ENCODE measurements at places on chromosomes 3 and 15.

DNA sequence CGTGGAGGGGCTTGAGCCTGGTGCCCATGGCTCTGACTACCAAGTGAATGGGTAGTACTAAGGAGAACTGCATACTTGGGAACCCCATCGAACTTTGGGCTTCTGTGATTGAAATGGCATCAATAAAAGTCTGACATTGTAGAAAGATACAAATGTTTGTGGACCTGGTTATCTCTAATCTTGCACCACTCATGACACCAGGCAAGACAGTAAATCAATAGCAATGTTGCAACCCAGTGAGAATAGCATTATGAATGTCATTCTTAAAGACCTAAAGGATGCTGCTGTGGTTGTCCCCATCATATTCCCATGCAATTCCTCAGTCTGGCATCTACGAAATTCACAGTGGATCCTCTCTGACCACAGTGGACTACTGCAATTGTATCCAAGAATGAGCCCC is 233.6 kb upstream of the LYSMD4 start:
- DNase-seq = no peak

DNA sequence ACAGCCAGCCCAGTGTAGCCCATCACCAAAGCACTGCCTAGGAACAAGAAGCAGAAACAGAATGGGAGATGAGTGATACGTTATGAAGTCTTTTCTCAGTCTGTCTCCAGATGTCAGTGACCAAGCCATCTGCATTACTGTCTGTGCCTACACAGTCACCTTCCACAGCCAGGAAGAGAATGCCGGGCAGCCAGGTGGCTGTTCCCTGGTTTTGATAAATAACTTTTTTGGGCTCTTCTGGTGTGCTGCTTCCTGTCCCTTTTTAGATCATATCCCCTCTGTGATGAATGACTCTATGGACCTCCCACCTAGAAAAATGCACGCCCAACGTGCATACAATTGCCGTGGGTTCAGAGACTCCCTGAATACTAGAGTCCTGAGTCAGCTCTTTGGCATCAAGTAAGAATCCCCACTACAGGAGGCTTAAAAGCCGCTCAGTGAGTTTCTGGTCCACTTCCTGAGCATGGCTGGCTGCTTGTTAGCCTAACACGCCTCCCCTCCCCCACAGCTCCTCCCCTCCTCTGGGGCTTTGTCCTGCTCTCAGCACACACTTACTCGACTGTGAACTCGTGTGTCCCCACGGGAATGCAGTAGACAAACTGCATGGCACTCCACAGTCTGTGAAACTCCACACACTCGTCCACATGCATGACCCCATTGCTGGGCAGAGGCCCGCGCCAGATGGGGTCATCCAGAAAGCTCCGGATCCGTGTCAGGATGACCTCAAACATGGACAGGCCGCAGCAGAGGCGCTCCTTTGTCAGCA is 34.7 kb downstream of the NIPA2 start:
- DNase-seq = peak; percentile 53

DNA sequence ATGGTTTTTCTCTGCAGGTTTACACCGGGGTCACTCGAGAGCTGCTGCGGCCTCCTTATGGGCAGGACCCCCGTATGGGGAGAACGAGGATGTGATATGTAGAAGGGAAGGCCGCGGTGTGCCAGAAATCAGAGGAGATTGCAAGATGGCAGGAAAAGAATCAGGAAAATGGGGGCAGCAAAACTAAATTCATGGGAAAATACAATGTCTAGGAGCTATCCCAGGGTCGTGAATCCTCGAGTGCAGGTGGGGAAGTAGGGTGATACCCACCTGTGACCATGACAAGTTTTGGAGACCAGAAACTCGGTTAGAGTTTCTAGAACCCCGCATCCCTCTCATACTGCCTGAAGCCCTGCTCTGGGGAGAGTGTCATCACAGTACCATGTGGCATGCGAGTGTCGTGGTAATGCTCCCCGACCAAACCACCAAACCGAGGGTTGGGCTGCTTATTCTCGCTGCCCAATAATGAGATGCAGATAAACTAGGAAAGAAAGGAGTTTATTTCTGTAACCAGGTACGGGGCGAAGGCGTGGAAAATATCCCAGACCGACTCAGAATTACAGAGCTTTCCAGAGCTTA is 781 bp downstream of the TRNT1 start:
- DNase-seq = peak; percentile 34

DNA sequence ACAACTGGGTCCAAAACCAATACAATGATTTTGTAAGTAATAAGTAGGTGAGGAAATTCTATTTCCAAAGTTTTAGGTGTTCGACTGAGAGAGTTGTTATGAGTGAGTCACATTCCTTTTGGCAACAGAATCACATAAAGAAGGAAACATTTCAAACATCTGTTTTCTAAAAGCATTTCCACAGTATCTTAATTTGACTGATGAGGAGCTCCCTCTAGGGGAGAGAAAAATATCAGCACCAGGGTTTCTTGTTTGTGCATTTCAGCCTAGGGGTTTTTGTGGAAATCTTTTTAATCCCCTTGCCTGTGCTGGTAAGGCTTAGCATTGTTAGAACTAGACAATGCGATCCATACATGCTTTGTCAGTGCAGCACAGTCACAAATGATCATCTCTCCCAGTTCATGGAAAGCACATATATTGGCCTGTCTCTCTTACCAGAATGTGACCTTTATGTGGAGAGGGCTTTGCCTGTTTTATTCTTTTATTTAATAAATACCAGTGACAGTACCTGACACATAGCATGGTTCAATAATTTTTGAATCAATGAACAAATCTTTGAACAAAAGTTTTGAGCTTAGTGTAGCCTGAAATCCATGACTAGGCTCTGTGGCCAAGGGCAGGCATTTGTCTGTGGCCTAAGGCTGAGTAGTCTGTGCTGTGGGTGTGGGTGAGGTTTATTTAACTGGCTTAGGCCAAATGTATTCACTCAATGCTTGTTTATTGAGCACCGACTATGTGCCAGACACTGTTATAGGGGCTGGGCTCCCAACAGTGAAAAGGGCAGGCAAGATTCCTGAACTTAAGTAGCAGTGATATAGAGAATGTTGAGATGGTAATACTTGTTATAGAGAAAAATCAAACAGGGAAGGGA is 21.1 kb upstream of the IQCF6 start:
- DNase-seq = peak; percentile 81

DNA sequence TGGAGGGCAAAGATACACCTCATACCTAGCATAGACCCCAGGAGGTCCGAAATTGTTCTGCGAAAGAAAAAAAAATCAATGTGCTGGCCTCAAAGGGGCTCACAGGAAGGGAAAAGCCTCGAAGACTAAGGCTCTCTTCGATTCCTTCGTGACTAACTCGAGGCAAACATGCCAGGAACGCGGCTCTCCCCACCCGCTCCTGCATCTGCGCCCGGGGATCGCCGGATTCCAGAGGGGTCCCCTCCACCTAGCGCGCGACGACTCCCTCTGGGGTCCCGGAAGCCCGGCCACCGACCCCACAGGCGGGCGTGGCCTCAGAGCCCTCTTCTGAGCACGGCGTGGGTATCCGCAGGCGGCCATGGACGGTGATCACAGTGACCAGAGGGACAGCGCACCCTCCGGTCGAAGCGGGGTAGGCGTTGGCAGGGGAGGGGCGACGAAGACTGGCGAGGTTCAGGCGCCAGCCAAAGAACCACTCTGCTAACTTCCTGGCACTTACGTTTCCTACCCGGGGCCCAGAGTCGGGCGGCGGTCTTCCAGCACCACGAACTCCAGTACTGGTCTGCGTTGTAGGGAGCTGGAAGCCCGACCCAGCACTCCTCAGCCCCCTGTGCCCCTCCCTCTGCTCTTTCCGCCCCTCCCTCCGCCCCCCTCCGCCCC is 515 bp upstream of the EIF3J start:
- no peak for DNase-seq

- no peak for DNase-seq
Observed at GRCh38 chr3:124420392-124420791, 309.9 kb upstream of the UMPS start.

GRCh38 chr3:52242039-52242438 is 3.1 kb upstream of the TWF2 start:
- DNase-seq = no peak

- DNase-seq = peak; percentile 60
Observed at GRCh38 chr3:128486681-128487537, 6.1 kb downstream of the GATA2 start.

GRCh38 chr3:152922554-152922953 is 87.6 kb downstream of the P2RY1 start:
- no peak for DNase-seq

DNA sequence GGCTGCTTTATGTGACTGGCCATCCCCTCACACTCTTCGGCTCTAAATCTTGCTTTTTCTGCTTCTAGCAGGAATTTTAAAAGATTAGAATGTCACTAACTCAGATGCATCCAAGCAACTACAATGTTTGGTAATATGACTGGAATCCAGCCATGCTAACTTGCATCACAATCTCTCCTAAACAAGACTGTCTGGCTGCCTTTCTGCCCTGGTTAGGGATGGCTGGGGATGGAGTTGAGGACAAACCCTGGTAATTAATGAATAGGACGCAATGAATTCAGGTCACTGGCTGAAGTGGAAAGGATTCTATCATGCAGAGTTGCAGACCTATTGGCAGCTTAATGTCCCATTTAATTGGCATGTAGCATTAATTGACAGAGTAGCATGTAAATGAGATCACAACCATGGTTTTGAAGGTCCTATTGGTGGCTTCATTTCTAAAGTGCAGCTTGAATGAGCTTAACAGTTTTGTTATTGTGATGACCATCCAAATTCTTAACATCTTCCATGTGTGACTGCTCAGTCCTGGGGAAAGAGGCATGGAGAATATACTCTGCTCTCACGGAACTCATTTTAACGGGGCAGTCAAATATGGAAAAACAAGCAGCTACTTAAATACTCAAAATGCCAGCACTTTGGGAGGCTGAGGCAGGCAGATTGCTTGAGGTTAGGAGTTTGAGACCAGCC is 21.7 kb downstream of the NMNAT3 start:
- DNase-seq = peak; percentile 3

DNA sequence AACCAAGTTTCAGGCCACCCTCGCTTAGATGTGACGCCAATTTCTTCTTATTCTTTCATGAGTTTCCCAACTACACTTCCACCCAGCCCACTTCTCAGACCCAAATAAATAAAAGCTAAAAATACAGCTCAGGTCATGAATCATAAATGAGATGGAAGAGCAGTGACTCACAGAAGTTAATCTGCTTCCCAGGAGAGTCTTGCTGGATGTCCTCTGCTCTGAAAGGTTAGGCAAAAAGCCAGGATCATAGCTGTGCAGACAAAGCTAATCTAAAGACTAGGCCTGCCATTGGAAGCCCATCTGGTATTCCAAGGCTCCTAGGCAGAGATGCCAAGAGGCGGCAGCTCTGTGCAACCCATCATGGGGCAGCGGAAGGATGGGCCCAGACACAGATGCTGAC is 24.1 kb downstream of the SHC4 start:
- DNase-seq = peak; percentile 93

DNA sequence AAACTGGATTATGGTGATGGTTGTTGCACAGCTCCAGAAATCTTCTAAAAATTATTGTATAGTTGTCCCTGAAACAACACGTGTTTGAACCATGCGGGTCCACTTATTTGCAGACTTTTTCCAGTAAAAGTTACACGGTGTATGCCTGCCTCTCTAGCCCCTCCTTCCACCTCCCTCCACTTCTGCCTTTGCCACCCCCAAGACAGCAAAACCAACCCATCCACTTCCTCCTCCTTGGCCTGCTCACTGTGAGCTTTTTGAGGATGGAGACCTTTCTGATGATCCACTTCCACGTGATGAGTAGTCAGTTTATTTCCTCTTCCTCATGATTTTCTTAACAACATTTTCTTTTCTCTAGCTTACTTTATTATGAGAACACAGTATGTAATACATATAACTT is 5.4 kb downstream of the CYFIP1 start:
- DNase-seq = no peak

DNA sequence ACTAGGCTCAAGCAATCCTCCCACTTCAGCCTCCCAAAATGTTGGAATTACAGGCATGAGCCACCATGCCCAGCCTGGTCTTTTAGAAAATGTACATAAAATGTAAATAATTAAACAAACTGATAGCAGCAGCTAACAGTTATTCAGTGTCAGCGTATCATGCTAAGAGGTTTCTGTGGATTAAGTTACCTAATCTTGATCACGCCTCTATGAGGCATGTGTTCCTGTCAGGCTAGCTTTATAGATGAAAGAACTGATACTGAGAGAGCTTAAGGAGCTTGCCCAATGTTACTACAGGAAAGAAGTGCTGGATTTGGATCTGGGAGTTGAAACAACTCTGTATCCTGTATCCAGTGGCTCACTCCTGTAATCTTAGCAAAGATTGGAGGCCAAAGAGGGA is 11.2 kb upstream of the MST1R start:
- peak; percentile 71 for DNase-seq

GRCh38 chr3:52188556-52188955 is 9.4 kb upstream of the ALAS1 start:
- DNase-seq = no peak

- no peak for DNase-seq
Observed at GRCh38 chr3:143629726-143630125, 218.5 kb downstream of the SLC9A9 start.

GRCh38 chr3:29429055-29429679 is 148.3 kb downstream of the RBMS3 start:
- no peak for DNase-seq

- no peak for DNase-seq
Observed at GRCh38 chr3:173905381-173905780, 507.8 kb downstream of the NLGN1 start.

DNA sequence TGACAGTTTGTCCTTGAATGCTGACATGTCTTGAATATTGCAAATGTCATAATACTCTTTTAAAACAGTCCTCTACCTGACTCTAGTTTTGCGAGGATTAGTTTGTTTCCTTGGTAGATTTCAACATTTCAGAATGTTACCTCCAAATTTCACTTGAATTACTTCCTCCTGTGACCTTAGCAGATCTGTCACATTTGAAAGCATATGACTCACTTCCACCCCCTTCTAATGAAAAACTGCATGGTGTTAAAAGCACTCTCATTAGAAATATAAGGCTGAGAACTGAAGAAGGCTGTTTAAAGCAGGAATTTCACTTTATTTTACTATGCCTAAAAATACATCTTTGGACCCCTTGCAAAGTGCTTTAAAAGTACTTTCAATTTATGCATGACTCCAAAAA is 598.7 kb upstream of the TGFBR2 start:
- DNase-seq = peak; percentile 8

GRCh38 chr3:127220497-127220896 is 27.6 kb downstream of the PRR23E start:
- no peak for DNase-seq

DNA sequence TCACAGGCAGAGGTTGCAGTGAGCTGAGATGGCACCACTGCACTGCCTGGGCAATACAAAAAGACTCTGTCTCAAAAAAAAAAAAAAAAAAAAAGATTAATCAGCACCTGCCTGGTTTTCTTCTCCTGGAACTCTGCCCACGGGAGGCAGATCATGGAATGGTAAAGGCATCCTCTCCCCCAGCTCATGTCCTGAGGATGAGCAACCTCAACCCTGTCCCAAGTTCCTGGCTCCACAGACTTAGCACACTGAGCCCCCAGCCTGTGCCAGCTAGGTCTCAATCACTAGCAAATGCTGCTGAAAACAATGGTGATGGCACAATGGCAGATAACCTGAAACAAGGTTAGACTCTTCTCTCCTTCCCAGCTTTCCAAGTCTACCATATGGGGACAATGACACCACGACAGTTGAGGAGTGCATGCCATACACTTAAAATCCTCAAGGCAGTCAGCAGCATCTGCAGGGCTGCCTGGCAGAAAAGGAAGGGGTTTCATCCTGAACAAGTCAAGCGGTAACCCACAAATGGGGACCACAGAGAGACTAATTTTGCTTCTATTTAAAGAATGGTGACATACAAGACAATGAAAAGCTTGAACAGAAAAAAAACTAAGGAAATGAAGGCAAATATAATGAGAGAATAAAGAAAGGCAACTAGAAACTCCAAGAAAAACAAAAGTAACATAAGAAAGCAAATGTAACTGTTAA is 4.8 kb downstream of the CLN6 start:
- DNase-seq = no peak

Data from fibroblast of villous mesenchyme (primary cell).